NCI-H345 (cell line): ENCODE measurements at places on chromosomes 2 and 18.

- no peak for DNase-seq
These were observed 2.7 kb upstream of the PPP4R1 start for GRCh38 chr18:9617006-9617542.

- no peak for DNase-seq
These were observed 121.3 kb upstream of the BOD1L2 start for GRCh38 chr18:57025540-57025939.

- DNase-seq = peak; percentile 20
These were observed at the start of gene GALNT1 for GRCh38 chr18:35581546-35581897. GALNT1 (plus strand) TSS chr18:35581740; CDS start chr18:35654663, 72,923 bp downstream.

DNA sequence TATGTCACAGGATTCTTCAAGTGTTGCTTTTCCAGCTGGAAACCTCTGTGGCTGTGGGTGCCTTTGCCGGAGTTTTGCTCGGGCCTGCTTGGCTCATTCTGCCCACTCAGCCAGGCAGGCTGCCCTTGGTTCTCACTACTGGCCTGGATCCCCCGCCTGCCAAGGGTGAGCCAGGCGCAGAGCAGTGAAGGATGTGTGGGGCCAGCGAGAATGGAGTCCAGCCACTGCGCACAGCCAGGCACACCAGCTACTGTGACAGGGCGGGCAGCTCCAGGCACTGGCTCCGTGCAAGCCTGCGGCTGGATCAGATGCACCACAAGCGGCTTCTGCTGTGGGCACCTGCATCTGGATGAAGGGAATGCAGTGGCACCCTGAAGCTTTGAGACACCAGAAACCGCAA, 257.1 kb downstream of the RPRM start:
- DNase-seq = no peak

DNA sequence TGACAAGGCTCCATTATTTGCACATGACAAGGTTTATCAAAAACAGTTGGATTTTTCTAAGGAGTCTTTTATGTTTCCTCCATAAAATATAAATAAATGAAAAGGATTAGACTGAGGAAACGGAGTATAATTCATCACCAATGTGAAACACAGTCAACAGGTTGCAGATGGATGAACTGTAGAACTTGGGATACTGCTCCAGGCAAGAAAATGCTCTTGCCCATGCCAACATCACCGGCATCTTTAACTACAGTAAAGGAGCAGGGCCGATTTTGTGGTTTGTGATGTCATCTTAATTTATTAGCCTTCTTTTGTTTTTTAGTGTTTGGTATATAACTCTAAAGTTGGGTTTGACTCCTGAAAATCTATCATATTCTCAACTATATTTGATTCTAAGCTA, 577.3 kb downstream of the EPHA4 start:
- DNase-seq = no peak

DNA sequence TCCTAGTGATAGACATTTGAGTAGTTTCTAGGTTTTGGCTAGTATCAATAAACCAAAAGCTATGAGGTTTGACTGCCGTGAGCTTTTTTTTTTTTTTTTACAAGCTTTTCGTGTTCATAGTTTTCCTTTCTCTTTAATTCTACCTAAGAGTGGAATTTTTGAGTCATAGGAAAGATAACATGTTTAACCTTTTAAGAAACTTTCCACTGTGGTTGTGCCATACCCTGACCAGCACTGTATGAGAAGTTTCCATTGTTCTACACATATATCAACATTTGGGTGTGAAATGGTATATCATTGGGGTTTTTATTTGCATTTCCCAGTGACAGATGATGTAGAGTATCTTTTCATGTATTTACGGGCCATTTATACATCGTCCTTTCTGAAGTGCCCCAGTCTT, 31.7 kb downstream of the UBE2F start:
- DNase-seq = no peak

DNA sequence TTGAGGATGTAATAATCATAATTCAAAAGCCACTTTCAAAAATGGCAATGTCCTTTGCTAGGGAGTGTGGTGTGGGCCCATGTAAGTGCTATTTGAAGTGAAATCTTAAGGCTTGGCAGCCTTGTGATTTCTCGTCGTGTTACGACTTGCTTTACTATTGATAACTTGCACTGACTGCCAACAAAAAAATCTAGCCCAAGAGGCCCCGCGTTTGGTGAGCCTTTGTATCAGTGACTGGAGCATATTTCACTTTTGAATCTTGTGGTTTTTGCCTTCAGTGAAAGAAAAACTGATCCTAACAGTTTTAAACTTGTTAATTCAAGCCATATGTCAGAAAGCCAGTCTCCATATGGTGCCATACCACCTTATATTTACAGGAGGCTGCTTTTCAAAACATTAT, 248.0 kb downstream of the TMEM182 start:
- no peak for DNase-seq

- DNase-seq = peak; percentile 42
These were observed 19.6 kb upstream of the DNAH7 start for GRCh38 chr2:196088203-196088602.

GRCh38 chr2:104332731-104333130, 521.2 kb upstream of the POU3F3 start:
- no peak for DNase-seq

GRCh38 chr2:73987948-73988700, 3.4 kb downstream of the TET3 start:
- no peak for DNase-seq

DNA sequence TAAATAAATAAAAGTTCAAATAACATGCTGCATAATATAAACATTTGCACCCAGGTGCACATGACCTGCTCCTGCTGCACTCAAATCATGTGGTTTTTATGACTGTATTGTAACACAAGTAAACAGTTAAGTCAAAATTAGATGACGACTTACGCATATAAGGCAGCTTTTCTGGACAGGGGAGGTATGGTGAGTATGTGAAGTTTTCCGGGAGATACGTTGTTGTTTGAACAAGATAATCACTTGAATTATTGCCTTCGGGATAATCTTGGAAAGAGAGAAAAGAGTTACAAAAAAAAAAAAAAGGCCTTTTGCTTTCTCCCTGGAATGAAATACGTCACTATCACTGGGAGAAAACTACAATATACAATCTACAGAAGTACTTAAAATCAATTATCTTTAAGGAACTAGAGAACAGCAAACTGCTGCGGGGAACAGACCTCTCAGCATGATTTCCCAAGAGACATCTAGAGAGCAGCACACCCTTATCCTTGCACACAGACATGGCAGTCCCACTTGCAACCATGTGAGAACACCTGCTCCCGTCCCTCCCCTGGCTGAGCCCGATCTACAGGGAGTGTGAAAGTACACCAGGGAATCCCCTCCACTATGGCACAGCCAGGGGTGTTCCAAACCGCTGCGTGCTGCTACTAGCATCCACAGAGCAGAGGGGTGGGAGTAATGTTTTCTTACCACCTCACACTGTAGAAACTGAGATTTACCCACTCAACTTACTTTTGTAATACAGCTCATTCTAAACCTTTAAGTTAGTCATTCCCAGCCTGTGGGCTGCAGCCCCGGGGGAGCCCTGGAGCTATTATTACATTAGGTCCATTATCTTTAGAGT, 26.3 kb downstream of the B4GALT6 start:
- DNase-seq = peak; percentile 87

DNA sequence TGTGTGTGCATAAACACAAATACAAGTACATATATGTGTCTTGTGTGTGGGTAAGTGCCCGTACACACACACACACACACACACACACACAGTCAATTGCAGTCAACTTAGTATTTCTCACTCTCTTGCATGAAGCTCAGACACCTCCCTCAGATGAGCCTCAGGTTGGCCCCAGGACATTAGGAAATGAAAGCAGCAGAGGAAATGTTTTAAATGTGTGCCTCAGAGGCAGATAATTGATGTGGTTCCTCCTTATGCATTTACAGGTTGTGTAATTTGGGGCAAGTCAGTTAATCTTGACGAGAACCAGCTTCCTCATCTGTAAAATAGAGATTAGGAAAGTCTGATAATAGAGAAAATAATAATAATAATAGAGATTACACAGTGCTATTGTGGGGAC, 814.0 kb upstream of the ID2 start:
- no peak for DNase-seq

GRCh38 chr2:119518401-119519056, 5.8 kb downstream of the SCTR start:
- DNase-seq = no peak

DNA sequence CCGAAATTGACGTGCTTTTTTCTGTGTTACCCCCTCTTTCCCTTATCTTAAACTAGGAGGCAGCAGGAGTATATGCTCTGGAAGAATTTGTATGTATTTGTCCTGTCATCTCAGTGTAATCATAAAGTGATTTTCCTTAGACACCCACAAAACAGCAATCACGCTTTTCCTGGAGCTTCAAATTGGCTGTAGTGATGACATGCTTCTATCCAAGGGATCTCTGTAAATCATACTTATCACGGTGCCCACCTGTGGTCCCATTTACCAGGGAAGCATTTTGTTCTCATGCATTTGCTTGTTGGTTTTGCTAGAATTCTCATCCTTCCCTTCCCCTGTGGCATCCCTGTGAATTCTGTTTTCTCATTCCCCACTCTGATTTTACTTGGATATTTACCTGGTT, 220.8 kb upstream of the THUMPD2 start:
- no peak for DNase-seq

GRCh38 chr2:27133195-27133875, 1.1 kb downstream of the PREB start:
- DNase-seq = no peak

DNA sequence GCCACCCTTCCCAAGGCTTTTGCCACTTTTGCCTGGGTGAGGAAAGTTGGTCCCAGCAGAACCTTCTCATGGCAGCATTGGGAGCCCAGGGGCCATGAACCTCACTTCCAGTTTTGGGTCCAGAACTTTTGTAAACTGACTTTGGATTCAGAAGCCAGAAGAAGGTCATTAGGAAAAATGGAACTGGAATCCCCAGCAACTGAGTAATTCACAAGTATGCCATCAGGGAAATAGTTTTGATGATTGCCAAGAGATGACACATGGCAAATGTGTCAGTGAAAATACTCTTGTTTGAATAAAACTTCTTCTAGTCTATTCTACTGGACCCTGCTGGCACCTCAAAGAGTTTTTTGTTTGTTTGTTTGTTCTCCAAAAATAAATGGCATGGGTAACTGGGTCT, 203.7 kb downstream of the SETBP1 start:
- no peak for DNase-seq

DNA sequence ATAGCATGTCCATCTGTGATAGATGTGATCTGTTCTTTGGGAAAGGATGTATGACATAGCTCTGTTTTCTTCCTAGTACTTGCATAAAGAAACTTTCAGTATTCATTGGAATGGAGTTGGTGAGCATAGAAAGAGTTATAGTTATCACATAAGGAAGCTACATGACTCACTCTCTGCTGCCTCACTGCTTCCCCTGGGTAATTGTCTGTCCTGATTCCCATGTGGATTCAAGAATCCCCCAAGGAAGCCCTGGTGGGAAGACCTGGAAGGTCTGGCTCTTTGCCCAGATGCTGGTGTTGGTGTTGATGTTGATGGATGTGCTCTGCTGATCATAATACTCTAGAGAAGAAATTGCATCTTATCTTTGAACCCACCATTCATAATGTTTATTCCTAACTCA, 60.6 kb downstream of the PTPN4 start:
- peak; percentile 2 for DNase-seq

- no peak for DNase-seq
These were observed 379.9 kb upstream of the DSEL start for GRCh38 chr18:67896451-67896850.

- no peak for DNase-seq
These were observed 57.6 kb downstream of the KCNG2 start for GRCh38 chr18:79855147-79855933.

GRCh38 chr18:77571743-77572142, 322.1 kb downstream of the GALR1 start:
- DNase-seq = no peak

DNA sequence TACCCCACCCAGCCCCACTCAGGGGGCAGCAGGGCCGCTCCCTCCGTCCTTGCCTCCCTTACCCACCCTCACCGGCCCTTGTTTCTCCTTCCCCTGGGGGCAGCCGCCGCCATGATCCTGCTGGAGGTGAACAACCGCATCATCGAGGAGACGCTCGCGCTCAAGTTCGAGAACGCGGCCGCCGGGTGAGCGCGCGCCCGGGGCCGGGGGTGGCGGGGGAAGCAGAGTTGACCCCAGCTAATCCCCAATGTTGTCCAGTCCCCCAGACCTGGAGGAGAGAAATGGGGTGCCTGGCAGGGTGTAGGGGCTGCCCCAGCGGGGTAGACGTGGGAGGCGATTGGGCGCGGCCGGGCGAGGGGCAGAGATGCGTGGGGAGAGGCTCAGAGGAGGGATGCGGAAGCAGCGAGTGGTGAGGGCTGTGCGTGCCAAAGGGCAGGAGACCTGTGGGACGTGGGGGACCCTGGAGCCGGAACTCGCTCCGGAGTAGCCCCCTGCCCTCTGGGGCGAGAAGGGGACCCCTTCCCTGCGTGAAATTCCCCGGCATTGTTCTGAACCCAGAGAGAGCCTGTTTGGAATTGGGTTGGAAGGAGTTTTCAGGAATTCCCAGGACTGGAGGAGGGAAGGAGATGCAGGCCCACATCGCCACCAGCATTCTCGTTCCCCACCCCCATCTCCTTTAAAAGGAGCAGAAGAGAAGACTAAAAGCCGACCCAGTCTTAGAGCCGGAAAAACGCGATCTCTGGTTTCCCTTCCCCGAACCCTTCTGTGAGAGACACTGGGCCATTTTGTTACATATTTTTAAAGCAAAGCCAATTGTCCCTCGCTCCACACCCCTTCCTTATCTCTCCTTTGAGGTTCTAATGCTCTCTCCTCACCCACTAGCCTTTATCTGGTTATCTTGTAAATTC, 625 bp downstream of the ARPC2 start:
- DNase-seq = peak; percentile 40

- no peak for DNase-seq
These were observed 112.2 kb downstream of the ZNF521 start for GRCh38 chr18:25239581-25240419.

DNA sequence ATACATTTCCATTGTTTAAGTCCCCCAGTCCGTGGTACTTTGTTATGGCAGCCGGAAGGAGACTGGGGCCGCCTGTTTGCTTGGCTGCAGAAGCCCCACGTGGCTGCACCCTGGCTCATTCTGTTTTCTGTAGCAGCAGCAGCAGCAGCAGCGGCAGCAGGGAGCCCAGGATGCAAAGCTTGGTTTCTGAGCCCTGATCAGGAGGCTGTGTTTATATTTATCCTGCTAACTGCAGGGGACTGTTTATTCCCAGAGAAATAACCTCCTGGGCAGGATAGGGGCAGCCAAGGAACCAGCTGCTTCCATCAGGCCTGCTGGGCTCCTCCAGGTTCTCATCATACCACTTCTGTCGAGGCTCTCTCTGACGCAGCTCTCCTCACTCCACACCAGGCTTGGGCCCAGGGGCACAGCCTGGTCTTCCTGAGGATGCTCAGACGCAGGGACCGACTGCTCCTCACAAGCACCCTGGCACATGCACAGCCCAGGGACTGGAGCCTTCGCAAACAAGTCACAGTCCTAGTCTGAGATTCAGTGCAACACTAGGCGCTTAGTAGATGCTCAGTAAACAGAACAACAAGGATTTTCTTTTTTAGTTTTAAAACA, 139.0 kb downstream of the MSH2 start:
- peak; percentile 47 for DNase-seq

- DNase-seq = no peak
These were observed 227.8 kb downstream of the TMEM163 start for GRCh38 chr2:134491022-134491421.
